ENCODE measurements at places on chromosomes 12 and 14.

DNA sequence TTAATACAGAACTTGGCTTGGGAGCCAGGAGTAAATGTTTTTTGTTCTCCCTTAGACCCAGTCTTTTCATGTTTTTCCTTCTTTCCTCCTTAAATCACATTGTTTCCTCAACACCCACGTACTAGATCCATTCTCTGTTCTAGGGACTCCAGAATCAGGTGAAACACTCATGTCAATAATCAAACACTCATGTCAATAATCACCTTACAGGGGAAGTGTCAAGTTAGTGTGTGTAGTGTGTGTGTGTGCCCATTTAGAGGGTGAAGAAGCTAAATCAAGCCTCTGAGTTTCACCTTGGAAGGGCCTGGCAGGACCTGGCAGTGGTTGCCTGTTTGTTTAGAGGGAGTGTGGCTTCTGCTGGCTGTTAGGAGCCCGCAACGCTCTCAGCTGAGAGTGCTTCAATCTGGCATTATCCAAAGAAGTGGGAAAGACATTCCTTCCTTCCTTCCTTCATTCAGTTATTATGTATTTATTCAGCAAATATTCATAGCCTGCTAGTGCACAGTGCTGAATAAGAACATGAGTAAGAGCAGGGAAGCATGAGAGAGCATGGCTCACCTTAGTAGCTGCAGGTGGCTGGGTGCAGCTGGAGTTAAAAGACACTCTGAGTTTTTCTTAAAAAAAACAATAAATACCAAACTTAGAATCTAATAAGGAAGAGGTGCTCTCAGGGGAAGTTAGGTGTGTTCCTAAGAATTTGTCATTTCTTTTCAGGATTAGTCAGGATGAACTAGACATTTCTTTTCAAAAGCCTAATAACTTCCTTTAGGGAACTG, 17.6 kb upstream of the EID3 start:
- DNase-seq, result no peak

GRCh38 chr12:67919406-67919805, 69.8 kb upstream of the IFNG-AS1 start:
- no peak for DNase-seq

DNA sequence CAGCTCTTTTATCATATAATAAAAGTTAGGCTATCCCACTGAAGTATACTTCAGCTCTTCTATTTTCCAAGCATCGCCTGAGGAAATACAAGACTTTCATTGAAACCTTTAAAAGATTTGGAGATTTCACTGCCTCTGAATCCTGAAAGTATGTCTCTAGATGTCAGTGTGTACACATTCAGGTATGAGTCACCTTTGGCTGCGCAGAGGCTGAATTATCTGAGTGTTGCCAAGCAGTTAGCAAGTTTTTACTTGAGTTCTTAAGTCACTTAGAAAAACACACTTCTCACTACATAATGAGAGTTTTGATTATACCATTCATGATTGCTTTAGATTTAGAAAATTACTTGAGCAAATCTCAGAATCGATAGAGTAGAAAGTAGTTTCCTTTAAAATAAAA, 210.3 kb downstream of the TMTC2 start:
- DNase-seq, result no peak

DNA sequence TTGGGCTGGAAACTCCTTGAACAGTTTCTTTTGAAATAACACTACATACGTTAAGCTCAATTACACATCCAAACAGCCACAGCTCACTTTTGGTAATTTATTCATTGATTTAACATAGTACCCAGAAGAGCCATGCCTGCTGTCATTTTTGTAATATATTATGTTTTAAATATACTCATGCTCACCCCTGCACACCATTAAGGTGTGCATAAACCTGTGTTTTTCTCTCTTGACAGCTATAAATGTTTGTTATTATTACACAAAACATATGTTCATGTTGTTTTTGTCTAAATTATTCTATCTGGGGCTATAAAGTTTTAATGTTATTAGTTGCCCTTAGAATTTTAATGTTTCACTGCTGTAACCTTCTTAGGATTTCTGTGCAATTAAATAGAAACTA, 296.1 kb downstream of the AKAP6 start:
- DNase-seq, result no peak

GRCh38 chr14:101788016-101788635, 26.6 kb downstream of the PPP2R5C start:
- no peak for DNase-seq

DNA sequence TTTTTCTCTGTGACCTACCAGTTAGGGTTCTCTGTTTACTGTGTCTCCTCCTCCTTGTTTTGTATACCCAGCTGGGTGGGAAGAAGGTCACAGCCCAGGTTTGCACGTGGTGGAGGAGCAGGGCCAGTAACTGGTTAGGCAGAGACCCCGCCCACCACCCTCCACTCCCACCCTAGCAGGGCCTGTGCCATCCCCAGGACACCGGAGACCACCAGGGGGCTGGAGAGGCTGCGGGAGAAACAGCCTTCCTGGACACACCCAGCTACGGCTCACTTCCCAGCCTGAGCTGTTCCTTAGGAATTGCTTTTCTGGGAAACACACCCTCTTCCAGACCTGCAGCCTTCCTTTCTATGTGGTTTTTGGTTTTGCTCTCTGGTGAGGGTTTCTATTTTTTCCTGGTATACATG, 21.1 kb downstream of the BDKRB2 start:
- peak; percentile 36 for DNase-seq

Measured in stromal cell of bone marrow (primary cell).